Dermis blood vessel endothelial cell (primary cell): ENCODE measurements at places on chromosomes 12 and 14. TPM values are rescaled to one million over a fixed set of nuclear protein-coding genes. Genes with fewer than 3 reads are reported as not detected.

- DNase-seq: peak; percentile 77
Measured at GRCh38 chr12:93571365-93571924, 1.0 kb upstream of the SOCS2 start.

DNA sequence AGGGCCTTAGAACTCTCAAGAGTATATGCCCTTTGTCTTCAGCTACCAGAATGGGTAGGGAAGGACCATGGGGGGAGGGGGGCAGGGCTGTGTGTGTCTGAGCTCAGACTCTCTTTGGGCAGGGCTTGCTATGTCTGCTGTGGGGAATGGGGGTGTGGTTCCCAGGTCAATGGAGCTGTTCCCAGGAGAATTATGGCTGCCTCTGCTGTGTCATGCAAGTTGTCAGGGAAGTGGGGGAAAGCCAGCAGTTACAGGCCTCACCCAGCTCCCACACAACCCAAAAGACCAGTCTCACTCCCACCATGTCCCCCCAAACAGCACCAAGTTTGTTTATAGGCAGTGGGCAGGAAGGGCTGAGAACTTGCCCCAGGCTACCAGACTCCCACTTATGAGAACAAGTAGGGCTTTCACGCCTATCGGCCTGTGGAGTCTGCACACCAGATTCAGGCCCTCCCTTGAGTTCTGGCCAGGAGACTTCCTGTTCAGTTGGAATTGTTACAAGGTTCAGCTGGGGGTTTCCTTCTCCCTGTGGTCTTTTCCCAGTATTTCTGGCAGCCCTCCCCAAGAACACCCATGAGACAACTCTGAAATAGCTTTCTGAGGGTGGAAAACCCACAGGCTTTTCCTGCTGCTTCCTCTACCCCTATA, 6.1 kb upstream of the SERPINA11 start:
- DNase-seq: no peak

DNA sequence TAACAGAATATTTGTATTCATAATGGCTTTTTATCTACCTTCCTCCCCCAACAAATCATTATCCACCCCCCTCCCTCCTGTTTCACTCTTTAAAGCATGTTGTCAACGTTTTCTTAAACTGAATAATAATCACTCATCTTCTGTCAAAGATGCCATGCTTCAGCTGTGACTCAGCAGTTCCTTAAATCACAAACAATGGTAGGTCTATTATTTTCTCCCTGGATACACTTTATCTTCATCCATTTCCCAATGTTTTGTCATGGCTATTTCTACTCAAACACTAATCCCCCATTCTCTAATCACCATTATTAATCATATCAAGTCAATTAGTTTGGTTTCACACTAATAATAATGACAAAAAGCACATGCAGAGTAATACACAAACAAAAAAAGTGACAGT, 6.5 kb downstream of the CLEC12B start:
- DNase-seq: peak; percentile 81

GRCh38 chr14:73744175-73744867, 30.1 kb upstream of the PNMA1 start:
- DNase-seq: no peak

GRCh38 chr12:16603260-16603915, 2.6 kb downstream of the LMO3 start:
- no peak for DNase-seq

- no peak for DNase-seq
Measured at GRCh38 chr12:49813131-49813530, 15.1 kb downstream of the NCKAP5L start.

GRCh38 chr14:31229638-31230572, 22.3 kb upstream of the HECTD1 start:
- no peak for DNase-seq

GRCh38 chr14:61090432-61091216, 109.6 kb downstream of the SLC38A6 start:
- no peak for DNase-seq

Gene SLC17A8
- total RNA-seq: not detected in 2 replicates

Gene MYF6
- total RNA-seq: not detected in 2 replicates

Gene PLEKHG7
- not detected in 2 replicates for total RNA-seq

Gene NANOG
- total RNA-seq: not detected in 2 replicates
